ENCODE measurements at places on chromosomes 1 and 21. TPM values are rescaled to one million over a fixed set of nuclear protein-coding genes. Genes with fewer than 3 reads are reported as not detected.

- peak; percentile 10 for DNase-seq
Observed at GRCh38 chr21:17514124-17514845, 1.4 kb downstream of the CXADR start.

Gene CLEC20A
- total RNA-seq, result not detected

DNA sequence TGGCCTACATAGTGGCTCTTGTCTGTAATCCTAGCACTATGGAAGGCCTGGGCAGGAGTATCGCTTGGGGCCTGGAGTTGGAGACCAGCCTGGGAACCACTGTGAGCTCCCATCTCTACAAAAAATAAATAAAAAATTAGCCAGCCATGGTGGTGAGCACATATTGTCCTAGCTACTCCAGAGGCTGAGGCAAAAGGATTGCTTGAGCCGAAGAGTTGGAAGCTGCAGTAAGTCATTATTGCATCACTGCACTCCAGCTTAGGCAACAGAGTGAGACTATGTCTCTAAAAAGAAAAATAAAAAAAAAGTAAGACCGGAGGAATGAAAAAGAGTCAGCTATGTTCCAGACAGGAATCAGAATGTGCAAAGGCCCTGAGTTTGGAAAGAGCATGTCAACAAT is 115.3 kb downstream of the CYYR1 start:
- DNase-seq, result no peak

DNA sequence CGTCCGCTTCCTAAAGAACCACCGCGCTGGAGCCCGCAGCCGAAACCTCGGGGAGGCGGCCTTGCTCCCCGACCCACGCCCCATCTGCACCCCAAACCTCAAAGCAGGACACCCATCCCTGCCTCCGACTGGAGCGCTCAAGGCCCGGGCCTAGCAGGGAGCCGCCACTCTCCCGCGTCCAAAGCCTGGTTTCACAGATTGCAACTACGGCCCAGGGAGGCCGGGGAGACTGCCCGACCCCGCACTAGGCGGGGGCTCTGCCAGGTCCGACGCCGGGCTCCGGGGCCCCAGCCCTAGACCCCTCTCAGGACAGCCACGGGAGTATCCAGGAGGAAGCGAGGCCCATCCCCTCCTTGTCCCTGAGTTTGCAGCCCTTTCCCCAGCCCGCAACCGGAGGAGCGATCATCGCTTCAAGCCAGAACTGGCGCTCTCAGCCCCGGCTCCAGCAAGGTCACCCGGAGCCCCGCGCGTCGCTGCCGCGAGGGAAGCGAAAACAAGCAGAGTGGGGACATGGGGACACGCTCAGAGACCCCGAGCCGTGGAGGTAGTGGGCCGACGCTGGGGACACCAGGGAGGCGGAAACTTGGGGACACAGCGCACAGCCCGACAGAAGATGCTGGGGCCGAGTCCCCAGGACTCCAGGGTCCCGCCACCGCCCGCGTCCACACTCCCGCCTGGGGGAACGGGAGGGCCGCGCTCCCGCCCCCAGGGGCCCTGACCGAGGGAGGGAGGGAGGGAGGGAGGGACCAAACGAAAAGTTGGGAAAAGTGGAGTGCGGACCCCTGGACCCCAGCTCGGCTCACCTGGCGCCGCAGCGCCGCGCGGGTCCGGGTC is 433 bp downstream of the TMEM200B start:
- DNase-seq, result peak; percentile 53

- DNase-seq, result no peak
Observed at GRCh38 chr1:232172563-232172962, 457.4 kb downstream of the SIPA1L2 start.

- no peak for DNase-seq
Observed at GRCh38 chr1:173555651-173556305, 47.1 kb downstream of the SLC9C2 start.

GRCh38 chr1:88900883-88901282 is 9.5 kb upstream of the GTF2B start:
- DNase-seq, result no peak

DNA sequence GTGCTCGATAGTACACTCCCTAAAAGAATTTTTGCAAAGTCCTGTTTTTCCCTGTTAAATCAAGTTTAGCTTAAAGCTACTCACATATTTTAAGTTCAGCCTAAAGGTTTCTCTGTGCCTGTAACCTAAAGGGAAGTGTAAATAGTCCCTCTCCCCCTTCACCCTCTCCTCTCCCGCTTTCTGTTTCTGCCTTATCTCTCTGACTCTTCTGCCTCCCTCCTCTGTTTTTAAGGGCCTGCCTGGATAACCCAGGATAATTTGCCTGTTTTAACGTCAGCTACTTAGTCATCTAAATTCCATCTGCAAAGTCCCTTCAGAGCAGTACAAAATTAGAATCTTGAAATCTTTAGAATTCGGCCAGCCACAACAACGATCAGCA is 92.6 kb downstream of the NID1 start:
- DNase-seq, result peak; percentile 88

DNA sequence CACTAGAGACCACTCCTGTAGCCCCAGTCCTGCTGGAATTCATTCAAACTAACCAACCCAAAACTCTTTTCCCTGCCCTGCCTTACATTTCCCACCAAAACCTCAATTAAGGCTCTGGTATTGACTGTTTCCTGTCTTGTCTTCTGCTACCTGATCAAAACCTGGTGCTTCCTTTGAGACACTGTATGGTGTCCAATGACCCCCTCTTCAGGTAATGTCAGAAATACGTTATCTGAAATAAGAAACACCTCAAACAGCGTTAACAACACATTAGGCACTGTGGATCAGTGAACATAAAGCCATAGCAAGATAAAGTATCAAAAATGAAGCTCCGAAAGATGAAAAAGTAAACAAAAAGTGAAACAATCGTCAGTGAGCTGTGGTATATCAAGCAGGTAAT is 343.2 kb upstream of the ZP4 start:
- no peak for DNase-seq

Measured in cardiac muscle cell (in vitro differentiated cells and primary cell).